CD8-positive, alpha-beta memory T cell (primary cell): ENCODE measurements at places on chromosomes 12 and 14.

DNA sequence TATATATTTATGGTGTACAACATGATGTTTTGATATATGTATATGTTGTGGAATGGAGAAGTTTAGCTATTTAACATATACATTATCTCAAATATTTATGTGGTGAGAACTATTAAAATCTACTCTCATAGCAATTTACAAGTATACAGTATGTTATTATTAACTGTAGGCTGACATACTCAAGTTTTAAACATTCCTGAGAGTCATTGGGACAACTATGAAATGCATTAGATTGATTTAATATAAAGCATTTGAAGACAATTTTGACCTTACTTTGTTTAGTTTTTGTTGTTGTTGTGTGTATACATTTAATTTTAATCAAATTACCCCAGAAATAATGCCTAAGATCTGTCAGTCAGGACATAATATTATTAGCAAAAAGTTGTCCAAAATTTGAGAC lies 99.5 kb downstream of the LRRK2 start:
- no peak for DNase-seq

DNA sequence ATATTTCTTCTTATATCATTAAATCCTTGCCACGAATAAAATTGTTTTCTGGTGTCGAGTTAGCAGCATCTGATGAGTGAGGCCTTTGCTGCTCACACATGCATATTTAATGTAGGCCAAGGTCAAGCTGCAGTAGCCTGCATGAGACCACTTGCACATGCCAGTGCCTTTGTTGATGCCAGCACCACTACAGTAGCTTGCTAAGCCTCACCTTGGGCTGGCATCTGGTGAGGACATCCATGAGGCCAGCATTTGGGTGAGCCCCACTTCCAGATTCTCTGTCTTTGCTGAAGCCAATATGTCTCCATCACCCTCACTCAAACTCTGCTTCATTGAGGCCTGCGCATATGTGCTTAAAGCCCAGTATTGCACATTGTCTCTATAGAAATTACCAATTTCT lies 8.0 kb downstream of the CCDC59 start:
- no peak for DNase-seq

- DNase-seq: no peak
Observed at GRCh38 chr14:69808919-69809808, 12.1 kb upstream of the SLC10A1 start.

DNA sequence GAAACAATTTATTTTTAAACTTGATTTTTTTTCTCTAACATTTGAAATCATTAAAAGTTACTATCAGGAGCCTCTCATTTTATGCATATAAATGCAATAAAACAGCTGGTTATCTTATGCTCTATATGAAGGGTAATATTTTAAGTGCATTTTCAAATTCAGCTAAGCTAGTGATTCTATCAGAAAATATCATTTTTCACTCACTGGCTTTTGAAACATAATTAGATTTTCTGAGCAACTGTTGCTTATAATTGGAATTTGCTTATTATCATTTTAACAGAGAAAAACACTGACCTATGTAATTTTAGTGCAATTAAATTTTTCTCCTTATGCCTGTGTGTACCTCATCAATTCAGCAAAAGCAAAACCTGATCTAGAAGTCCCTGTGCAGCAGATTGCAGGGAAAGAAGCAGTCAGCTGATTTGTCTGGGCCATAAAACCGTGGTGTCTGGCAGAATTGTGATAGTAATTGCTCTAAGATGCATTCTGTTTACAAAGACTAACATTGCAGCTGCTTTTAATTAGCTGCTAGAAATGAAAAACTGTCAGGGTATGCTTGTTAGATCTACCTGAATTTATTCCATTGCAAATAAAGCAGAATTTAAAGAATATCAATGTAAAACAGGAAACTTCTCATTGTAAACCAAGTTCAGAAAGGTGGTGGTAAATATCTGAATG lies 75.0 kb downstream of the BICD1 start:
- no peak for DNase-seq
